Urinary bladder (tissue), 4 donors: ENCODE measurements at places on chromosomes 5 and 9. TPM values are rescaled to one million over a fixed set of nuclear protein-coding genes. Genes with fewer than 3 reads are reported as not detected.

- DNase-seq = no peak
Measured at GRCh38 chr5:151012862-151013261, 7.5 kb upstream of the GPX3 start.

The PPP2R2B gene
- total RNA-seq = 11.8 TPM

DNA sequence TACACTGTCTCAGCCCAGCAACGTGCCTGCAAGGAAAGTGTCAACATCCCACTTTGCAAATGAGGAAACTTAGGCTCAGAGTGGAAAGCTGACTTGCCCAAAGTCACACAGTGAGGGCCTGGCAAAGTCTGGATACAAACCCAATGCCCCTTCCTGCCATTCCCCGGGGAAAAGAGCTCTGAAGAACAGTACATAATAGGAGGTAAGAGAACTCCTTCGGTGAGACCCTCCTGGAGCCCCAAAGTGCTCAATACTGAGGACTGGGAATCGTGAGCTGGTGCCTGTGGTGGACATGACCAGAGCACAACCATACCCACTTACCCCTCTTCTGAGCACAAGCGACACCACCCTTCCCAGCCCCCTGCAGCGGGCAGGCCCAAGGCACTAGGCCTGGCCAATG, 13.4 kb upstream of the CPLX2 start:
- DNase-seq = no peak

The DRD1 gene
- 4.2 TPM for total RNA-seq

The ANGPTL2 gene
- 37.7 TPM for total RNA-seq

The PDGFRB gene
- 112 TPM for total RNA-seq

- no peak for DNase-seq
Measured at GRCh38 chr5:139574641-139575312, 13.6 kb downstream of the UBE2D2 start.

GRCh38 chr9:90956026-90956810, 154.6 kb downstream of the SYK start:
- no peak for DNase-seq

GRCh38 chr9:116935149-116935897, 248.2 kb downstream of the TRIM32 start:
- DNase-seq = no peak

DNA sequence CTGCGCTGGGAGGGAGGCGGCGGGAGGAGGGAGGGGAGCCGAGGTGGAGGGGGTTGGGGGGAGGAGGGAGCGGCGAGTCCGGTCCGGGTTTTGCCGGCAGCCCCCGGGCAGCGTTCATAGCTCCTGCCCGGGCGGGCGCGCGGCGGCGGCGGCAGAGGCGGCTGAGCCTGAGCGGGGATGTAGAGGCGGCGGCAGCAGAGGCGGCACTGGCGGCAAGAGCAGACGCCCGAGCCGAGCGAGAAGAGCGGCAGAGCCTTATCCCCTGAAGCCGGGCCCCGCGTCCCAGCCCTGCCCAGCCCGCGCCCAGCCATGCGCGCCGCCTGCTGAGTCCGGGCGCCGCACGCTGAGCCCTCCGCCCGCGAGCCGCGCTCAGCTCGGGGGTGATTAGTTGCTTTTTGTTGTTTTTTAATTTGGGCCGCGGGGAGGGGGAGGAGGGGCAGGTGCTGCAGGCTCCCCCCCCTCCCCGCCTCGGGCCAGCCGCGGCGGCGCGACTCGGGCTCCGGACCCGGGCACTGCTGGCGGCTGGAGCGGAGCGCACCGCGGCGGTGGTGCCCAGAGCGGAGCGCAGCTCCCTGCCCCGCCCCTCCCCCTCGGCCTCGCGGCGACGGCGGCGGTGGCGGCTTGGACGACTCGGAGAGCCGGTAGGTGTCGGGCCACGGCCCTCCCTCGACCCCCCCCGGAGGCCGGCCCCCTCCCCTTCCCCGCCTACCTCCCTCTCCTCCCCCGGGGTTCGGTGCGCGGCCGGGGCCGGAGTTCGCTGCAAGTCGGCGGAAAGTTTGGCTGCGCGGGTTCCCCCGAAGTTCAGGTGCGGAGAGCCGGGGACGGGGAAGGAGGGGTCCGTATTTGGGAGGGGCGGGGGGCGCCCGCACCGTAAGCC, at the start of gene CXXC5:
Gene CXXC5 (plus strand): TSS at position 145 of the 877 bp plus-strand sequence. CDS start 32,175 bp downstream, outside the sequence.
- no peak for DNase-seq

The ADAMTS13 gene
- total RNA-seq = 1.8 TPM

DNA sequence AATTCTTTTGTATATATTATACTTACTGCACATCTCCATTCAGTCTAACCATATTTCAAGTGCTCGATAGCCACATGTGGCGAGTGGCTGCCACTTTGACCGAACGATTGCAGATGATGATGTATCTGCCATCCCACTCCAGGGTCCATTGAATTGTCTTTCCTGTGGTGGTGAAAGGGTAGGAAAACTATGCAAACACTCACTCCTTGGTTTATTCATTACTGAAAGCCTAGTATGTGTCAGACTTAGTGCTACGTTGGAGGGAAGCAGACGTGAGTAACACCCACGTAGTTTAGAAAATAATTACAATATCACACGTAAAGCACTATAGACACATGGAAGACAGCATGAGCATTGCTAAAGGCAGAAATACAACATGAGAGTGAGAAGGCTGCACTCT, 353.7 kb downstream of the CSNK1G3 start:
- no peak for DNase-seq

- no peak for DNase-seq
Measured at GRCh38 chr9:130493021-130493420, 48.3 kb downstream of the ASS1 start.

The CLPTM1L gene
- 72.8 TPM for total RNA-seq

- no peak for DNase-seq
Measured at GRCh38 chr9:95516734-95517558, at the start of gene PTCH1. Gene PTCH1, minus strand, starts transcription at chr9:95516971.

The LHFPL2 gene
- total RNA-seq = 146 TPM

DNA sequence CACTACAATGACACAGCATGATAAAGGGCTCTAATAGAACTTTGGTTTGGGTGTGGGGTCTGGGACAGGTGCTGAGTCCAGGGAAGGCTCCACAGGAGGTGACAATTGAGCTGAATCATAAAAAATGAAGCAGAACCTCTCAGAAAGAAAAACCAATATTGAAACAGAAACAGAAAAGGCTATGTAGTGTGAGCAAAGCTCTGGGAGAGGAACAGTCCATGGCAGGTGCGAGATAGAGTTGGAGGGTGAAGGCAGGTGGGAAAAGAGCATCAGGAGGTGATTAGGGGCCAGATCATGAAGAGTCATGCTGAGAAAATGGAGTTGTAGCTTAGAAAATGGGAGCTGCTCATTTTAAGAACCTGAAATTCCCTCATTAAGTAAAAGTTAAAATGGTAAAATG, 164.9 kb downstream of the KCTD16 start:
- no peak for DNase-seq

DNA sequence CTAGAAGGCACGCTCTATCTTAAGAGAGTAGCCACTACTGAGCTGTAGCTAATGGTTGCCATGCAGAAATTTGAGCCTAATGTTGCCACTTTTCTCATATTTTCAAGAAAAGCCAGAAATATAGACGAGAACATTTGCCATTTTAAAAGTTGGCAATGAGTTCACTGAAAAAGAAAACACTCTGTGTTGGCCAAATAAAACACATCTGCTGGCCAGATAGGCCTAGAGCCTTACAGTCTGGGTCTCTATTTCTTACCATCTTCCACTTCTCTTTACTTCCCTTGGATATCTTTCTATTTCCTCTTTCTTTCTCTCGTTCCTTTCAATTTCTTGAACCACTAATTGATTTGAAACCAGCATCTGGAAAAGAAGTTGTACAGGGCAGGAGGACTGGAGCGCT, 36.6 kb upstream of the VCAN start:
- no peak for DNase-seq

GRCh38 chr5:10324518-10325370, 17.0 kb upstream of the CMBL start:
- DNase-seq = no peak

GRCh38 chr9:124218438-124218982, 39.2 kb upstream of the NEK6 start:
- DNase-seq = no peak

The EIF4EBP3 gene
- 0.69 TPM for total RNA-seq

The ADCY2 gene
- total RNA-seq = 6.5 TPM

DNA sequence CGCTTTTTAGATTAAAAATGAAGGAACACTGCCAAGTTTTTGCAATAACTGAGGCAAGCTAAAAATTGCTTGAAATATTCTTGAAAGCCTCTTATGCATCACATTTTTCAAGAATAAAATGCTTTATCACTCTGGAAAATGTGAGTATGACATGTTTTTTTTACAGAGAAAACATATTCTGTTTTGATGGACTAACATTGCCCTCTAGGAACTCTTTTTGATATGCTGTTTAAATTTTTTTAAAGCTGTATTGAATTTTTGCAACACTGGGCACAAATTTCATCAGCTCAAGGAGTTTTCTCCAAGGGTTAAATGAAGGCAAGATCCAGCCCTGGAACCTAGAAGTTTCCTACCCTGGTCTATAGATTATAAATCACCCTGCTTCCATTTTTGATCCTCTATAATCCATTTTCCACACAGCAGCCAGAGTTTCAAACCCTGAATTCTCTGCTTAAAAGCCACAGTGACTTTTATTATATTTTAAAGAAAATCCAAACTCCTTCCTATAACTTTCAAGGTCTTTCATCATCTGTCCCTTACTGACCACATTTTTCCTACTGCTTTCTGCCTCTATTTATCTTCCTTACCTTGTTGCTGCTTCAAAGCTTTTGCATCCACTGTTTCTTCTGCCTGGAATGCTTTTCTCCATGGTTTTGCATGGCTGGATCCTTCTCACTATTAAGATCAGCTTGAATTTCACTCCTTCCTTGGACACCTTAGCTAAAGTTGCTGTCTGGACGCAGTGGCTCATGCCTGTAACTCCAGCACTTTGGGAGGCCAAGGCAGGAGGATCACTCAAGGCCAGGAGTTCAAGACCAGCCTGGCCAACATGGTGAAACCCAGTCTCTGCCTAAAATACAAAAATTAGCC, 60.9 kb downstream of the IL31RA start:
- DNase-seq = no peak

The HTR1A gene
- total RNA-seq = not detected

DNA sequence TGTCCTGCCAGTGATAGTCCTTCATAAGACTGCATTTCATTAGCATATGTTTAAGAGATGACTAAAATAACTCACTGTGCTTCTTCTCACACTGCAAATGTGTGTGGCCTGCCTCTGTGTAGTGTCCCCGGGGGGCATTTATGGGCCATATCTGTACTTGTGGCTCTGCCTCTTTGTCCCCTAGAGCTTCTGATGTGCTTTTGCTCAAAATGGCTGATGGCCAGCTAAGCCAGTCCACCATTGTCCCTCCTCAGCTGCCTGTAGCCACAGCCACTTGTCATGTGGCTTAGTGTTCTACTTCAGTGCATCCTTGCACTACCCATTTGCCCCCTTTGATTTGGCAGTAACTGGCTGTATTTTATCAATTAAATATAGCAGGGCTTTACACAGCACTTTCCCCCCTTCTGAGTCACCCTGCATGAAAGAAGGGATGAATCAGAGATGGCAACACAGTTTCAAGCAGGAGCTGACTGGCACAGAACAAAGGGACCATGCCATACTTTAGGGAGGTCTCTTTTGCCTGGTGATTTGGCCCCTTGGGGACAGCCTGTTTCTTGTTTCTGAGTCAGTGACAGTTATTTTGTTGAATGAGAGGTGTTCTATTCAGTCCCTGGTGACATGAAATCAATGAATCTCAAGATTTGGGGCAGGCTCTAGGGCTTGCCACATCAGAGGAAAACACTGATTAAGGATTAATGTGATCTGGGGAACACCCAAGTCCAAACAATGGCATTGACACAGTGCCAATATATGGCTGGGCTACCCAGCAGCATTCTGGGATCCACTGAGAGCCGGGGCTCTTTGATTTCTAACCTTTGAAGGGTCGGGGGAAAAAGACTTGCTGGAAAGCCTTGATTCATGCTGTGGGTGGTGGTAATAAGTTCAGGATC, 245.5 kb downstream of the SMARCA2 start:
- DNase-seq = no peak

The SOHLH1 gene
- total RNA-seq = not detected

The AJM1 gene
- total RNA-seq = 0.69 TPM

DNA sequence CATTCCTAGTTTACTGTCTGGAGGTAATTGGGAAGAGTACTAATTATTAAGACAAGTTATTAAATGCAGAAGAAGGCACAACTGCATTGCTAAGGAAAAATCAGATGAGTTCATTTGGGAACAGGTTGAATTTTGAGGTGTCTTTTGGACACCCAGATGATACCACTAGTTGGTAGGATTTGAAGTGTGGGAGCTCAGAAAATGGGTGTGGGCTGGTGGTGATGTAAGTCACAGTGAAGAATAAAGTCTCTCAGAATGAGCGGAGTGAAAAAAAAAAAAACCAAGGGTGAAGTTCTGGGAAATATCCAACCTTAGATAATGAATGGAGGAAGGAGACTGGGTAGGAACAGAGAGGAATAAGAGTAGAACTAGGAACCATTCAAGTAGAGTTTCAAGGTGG, 35.6 kb upstream of the MYORG start:
- no peak for DNase-seq

The SLC45A2 gene
- not detected for total RNA-seq

- DNase-seq = no peak
Measured at GRCh38 chr9:30622561-30622960, 1761.9 kb upstream of the ACO1 start.

DNA sequence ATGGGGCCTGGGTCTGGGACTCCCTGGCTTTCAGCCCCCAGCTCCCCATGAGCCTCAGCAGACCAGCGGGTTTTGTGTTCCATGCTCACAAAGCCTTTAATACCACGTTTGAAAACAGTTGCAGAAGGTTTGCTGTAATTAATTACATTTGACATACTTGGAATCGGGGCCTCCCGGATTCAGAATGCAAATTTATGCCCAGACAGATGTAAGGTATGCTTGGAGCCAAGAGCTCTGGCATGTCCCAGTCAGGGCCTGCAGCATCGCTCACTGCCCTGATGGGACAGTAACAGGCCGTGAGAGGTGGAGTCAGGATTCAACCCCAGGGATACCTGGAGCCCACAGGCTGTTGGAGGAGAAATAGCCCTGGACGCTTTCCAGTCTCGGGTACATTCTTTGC, 12.2 kb downstream of the ZNF618 start:
- no peak for DNase-seq

- DNase-seq = no peak
Measured at GRCh38 chr5:151123897-151124751, 33.5 kb downstream of the ANXA6 start.

The WWC1 gene
- total RNA-seq = 7.1 TPM

- no peak for DNase-seq
Measured at GRCh38 chr9:24439456-24439855, 106.2 kb downstream of the IZUMO3 start.

The ENTPD8 gene
- 0.16 TPM for total RNA-seq

DNA sequence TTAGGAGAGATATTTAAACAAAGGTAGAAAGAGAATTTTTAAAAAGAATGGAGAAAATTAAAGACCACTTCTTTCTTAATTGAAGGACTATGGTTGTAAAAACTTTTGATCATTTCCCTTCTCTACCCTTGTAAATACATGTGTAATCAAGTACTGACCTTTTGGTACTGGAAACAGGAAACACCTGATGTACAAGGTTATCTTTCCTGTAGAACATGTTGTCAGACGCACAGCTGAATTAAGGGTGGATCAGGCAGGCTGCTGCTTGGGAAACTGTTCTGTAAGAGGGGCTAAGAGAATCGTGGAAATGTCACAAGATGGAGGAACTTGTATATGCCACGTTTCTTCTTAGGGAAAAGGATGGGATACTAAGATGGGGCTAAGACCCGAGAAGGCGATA, 341.6 kb downstream of the ZNF608 start:
- DNase-seq = no peak
